ENCODE measurements at places on chromosomes 13 and 19.
A peak's percentile ranks its signal among the peaks of the same experiment; 100 is the strongest.

DNA sequence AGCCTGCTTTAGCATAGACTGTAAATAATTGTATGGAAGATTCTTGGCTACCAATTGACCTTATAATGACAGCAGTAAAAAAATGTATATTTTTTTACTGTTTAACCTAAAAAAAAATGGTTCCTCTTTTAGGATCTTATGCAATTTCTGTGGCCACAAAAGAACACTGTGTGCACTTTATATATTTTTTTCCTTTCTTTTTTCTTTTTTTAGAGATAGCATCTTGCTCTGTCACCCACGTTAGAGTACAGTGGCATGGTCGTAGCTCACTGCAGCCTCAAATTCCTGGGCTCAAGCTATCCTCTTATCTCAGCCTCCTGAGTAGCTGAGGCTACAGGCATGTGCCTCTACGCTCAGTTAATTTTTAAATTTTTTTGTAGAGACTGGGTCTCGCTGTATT is 6.1 kb downstream of the FLT3 start:
- no peak for DNase-seq

DNA sequence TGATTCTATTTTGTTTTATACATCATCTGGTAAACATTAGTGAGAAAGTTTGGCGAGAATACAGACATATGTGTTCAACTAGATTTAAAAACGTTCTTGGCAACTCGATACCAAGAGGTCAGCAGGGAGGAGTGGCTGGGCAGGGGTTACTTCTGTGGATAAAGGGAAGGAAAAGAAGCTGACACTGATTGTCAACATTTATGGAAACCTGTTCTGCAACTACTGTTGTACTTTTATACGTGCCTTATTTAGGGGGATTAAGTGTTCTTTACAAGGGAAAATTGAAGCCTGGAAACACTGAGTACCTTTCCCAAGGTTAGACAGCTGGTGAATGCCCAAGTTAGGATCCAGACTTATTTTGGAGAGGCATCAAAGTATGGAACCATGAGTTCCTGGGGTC is 65.0 kb downstream of the MTUS2 start:
- DNase-seq, result no peak

GRCh38 chr13:79779761-79780160 is 298.8 kb downstream of the NDFIP2 start:
- no peak for DNase-seq

GRCh38 chr19:49682274-49682673 is 5.2 kb downstream of the PRMT1 start:
- DNase-seq, result no peak

GRCh38 chr19:58575183-58576041 is 2.3 kb upstream of the MZF1 start:
- peak; percentile 63 for DNase-seq

DNA sequence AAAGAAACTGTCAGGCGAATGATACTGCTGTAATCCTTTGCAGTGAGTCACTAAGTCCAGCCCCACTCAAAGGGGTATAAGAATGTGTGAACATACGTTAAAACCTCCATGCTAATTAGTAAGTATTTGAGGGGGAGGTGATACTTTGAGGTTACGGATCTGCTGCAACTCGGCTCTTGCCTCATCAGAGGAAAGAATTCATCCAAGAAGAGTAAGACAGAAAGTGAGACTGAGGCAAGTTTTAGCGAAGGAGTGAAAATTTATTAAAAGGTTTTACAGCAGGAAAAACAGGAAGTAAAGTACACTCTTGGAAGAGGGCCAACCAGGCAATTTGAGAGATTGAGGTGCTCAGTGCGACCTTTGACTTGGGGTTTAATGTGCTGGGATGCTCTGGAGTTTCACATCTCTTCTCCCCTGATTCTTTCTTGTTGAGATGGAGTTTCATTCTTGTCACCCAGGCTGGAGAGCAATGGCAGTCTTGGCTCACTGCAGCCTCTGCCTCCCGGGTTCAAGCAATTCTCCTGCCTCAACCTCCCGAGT is 9.8 kb downstream of the CLEC4M start:
- no peak for DNase-seq

DNA sequence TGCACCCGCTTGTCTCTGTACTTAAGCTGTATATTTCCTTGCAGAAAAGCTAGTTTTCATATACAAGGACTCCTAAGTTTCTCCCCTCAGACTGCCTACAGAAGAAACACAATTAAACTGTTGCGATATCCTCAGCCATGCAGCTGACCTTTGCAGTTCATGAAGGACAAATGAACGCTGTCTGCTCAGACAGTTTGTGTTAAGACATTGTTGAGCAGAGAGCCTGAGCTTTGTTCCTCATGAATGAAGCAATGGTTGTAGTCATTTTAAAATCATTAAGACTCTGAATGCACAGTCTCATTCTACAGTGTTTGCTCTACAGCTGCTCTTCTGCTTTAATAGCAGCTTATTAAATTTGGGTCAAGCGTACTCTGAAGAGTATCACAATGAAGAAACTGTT is 23.2 kb upstream of the MAB21L1 start:
- DNase-seq, result no peak

DNA sequence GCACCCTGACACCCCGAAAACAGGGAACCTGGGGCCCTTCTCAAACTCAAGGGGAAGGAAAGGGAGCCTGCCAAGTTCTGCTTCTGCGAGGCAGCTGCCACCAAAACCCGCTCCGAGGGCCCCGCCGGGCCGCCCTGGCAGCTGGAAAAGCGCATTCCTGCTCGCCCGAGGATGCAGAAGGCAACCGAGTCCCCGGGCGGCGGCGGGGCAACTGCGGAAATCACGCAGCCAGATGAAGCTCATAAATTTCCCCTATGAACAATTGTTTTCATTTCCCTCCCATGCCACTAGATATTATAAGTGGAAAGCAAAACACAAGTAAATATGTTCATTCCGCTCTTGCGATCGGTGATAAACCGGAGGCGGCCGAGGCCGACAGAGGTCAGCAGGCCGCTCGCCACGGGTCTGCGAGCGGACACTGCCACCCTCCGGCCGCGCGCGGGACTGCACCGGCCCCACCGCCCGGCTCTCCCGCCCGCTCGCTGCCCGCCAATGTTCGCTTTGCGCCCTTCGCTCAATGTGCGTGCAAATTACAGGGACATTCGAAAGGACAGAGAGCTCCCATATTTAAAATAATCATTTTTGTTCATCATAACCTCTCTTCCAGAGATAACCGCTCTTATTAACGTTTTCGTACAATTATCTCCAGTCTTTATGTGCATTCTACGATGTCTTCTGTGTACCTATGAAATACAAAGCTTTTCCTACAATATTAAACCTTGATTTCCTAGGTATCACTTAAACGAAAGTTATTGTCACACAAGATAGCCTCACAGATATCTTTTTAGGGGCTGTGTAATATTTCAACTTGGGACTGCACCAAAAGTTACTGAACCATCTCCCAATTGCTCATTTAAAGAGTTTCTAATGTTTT is 120.8 kb upstream of the ZNF507 start:
- peak; percentile 51 for DNase-seq

DNA sequence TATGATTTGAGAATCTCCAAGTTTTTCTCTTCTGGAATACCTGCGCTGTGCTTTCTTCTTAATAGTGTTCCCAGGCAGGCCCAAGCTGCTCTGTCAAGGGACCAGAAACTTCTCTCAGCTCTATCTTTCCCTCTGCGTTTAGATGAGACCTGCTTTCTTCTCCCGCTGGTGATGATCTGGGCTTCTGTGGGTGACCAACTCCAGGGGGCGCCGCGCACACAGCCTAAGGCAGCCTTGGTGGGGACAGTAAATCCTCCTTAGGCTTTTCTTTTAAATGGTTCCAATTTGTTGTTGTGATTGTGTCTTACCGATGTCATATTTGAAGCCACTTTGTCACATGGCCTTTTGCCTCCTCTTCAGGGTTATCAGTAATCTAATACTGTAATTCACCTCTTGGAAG is 439.4 kb upstream of the KLF12 start:
- DNase-seq, result no peak

DNA sequence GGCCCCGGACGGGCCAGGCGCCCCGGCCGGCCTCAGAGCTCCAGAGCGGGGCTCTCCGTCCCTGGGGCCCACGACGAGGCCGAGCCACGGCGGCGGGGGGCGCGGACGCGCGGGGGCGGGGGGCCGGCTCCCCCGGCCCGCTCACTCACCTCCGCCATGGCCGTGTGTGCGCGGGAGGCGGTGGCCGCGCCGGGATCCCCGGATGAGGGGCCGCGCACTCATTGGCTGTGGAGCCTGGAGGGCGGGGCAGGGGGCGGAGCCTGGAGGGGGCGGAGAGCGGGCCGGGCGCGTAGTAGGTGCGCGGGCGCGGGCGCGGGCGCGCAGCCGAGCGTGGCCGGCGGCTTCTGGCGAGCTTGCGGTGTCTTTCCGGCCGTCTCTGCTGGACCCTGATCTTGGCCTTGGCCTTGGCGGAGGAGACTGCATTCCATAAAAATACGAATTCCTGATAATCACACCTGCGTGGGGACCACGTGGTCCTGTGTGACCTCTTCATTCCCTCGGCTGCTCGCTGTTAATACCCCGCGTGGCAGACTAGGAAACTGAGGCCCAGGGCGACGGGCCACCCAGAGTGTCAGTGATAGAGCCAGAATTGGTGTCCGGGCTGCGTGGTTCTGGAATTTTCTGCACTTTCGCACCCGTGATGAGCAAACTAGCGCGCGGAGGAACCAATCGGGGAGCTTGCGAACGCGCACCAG is at the start of gene MIER2:
Gene MIER2 (minus strand): TSS at position 172 of the 695 bp plus-strand sequence. CDS start 14 bp downstream, at position 158.
- DNase-seq, result peak; percentile 88

DNA sequence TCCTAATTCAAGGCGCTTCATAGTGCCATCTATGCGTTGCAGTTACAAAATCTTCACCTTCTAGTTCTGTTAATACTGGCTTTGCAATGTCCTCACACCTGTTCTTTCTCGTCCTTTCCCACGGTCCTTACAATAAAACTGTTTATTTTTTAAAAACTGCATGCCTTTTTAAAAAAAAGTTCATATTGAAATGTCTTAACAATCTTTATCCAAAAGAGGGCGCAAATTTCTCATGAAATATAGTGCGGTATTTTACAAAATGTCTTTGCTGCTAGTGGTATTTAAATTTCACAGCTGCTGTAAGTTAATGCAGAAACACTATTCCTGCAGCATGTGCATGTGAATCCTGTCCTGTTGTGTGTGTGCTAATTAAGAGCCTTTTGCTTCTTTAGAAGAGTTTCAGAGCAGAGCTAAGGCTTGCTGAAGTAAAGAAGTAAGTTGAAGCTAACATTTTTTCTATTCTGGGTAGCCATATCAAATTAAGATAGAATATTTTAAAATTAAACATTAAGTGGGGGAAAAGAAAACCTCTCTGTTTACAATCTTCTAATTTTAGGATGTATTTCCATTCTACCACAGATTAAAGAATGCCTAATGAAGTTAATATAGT is 15.8 kb upstream of the CLDN10 start:
- DNase-seq, result no peak

DNA sequence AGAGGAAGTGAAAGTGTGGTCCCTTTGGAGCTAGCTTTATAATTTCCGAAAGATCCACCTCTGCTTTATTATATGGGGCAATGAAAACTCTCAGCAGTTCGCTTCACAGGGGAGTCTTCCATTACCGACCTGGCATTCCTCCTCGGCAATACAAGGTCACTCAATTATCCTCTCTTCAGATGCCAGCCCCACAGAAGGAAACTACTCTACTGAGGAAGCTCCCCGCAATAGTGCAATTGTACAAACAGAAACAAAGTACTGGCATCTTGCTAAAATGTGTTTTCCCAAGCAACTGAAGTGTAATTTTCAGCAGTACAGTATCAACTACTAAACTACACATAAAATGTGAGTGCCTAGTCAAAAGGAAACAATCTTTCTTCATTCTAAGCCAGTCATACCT is 702.0 kb downstream of the PCDH9 start:
- DNase-seq, result no peak

GRCh38 chr13:31067416-31068118 is 94.1 kb downstream of the HSPH1 start:
- DNase-seq, result no peak

DNA sequence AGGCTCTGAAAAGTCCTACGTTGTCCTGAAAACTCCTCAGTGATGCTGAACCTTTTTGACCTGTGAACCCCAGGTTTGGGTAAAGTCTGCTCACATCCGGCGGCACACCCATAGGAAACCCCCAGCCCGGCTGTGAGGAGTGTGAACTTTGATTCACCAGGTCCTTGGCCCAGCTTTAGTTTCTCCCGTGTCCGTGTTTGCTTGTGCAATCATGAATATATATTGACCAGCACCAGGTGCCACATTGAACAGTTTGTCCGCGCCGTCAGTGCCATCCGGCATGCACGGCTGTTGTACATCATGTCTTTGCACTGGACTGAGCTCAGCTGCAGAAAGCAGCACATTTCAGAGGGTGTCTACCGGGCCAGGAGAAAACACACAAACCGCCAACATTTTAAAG is 45.3 kb downstream of the NFIC start:
- no peak for DNase-seq

DNA sequence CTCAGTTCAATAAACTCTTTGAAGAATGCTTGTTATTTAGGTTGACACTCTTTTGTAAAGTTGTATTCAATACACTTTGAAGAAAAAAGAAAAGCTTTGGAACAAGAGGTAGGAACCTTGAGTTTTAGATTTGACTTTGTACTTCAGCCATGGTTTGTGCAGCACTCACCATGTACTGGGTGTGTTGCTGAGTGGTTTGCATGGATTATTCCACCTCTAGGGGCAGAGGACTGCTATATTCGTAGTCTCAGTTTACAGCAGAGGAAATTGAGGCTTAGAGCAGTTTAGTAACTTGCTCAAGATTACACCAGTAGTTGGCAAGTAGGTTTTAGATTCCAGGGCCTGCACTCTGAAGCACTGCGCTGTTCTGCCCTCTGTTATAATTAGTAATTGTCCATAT is 68.8 kb downstream of the DNAJC3 start:
- no peak for DNase-seq

GRCh38 chr13:51684076-51684475 is 99.8 kb downstream of the WDFY2 start:
- DNase-seq, result no peak

GRCh38 chr19:38831142-38831605 is 420 bp downstream of the ECH1 start:
- no peak for DNase-seq

GRCh38 chr13:48783181-48783630 is 129.5 kb downstream of the CYSLTR2 start:
- no peak for DNase-seq

DNA sequence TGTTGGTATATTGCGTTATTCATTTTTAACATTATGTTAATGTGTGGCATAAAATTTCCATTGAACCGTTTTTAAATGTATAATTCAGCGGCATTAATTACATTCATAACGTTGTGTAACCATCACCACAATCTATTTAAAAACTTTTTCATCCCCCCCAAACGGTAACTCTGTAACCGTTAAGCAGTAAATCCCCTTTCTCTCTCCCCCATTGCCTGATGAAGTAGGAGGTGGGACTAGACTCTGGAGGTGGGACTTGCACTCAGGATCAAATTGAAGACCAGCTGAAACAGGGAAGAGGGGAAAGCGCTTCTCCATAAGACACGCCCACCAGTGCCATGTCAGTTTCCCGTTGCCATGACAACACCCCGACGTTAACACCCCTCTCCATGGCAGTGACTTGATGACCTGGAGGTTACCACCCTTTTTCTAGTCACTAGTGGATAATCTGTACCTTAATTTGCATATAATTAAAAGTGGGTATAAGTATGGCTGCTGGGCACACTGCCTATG is 16.8 kb downstream of the CLEC11A start:
- no peak for DNase-seq

GRCh38 chr13:113466383-113466782 is 13.1 kb upstream of the ADPRHL1 start:
- no peak for DNase-seq
